Activated T-helper 17 cell treated with anti-CD3 and anti-CD28 coated beads, Interleukin-2, amount 50 U/mL, for 72 hours (primary cell): ENCODE measurements at places on chromosomes 2 and 18.

- ATAC-seq, result no peak
Measured at GRCh38 chr18:26434887-26435286, 113.5 kb downstream of the KCTD1 start.

DNA sequence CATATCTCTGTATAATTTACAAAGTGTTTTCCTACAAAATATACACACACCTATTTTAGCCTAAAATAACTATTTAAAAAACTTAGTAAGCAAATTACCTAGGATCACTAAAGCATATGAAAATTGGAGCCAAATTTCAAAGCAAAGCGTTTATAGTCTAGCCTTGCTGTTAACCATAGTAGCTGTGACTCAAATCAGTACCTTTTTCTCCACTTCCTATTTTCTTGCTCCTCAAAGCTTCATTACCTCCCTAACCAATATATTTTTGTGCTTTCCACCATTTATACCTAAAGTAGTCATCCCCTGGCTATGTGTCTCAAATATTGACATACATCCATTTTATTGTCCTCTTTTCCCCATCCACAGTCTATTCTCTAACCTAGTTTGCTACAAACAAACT lies 73.1 kb downstream of the ERBB4 start:
- no peak for ATAC-seq

DNA sequence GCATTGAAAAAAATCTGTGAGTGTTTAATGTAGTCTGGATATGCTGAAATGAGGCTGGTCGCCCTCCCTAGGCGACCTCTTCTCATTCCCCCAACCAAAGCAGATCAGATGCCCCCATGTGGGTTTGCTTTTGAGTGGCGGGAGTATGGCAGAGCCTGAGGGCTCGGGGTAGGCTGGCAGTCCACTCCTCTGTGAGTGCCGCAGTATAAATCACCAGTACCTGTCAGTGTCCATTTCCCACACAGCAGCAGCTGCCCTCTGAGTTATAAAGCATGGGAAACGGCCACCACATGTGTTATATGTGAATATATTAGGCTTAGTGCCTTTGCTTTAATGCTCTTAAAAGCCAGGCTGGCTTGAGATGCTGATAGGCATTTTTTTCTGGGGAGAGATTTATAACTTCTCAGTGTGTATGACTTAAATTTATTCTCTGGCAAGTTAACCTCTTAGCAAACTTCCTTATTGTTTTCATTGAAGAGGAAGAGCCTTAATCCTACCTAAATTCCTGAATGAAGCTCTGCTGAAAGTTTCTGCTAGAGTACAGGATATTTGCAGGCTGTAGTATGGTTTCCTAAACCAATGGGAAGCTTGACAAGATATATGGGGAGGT lies 3.8 kb downstream of the DCC start:
- ATAC-seq, result no peak

- no peak for ATAC-seq
Measured at GRCh38 chr18:13989199-13989598, 73.9 kb upstream of the MC2R start.

- ATAC-seq, result no peak
Measured at GRCh38 chr2:64780041-64780440, 126.3 kb upstream of the SERTAD2 start.

DNA sequence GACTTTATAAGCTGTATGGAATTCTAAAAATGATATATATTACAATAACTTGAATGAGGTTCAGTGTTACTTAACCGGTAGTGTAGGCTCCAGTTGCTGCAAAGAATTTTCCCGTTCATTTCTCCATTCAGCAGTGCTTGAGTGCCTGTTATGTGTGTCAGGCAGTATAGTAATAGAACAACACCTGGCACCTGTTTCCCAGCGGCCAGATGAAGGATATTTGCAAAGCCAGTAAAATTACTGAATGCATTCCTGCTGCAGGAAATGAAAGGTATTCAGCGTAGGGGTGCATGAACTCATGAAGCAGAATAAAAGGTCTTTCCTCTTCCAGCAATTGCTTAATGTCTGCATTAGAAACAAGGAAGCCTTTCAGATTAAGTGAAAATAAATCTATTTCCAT lies 18.8 kb downstream of the YPEL5 start:
- no peak for ATAC-seq

GRCh38 chr2:10877651-10878111 lies 34.1 kb upstream of the KCNF1 start:
- ATAC-seq, result no peak

GRCh38 chr18:48800466-48800865 lies 150.3 kb downstream of the SMAD7 start:
- no peak for ATAC-seq

DNA sequence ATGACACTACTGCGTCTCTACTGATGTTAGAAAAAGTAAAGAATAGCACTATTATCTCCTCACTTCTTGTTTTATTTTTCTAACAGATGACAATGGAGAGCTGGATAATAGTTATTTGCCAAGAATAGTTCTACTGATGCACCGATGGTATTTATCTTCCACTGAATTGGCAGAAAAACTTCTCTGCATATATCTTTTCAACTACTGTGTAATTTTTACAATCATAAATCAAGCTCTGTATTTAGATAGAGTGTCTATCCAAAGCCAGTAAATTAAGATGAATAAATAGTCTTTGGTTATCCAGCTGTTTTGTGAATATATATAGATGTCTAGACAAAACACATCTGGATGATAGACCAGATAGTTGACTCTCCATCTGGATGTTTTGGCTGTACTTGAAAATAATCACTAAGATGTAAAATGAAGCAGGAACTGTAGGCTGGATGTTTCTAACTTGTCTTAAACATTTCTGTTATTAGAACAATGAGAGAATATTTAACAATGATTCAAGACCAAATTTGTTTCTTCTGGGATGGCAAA lies 40.1 kb downstream of the RASGRP3 start:
- no peak for ATAC-seq

DNA sequence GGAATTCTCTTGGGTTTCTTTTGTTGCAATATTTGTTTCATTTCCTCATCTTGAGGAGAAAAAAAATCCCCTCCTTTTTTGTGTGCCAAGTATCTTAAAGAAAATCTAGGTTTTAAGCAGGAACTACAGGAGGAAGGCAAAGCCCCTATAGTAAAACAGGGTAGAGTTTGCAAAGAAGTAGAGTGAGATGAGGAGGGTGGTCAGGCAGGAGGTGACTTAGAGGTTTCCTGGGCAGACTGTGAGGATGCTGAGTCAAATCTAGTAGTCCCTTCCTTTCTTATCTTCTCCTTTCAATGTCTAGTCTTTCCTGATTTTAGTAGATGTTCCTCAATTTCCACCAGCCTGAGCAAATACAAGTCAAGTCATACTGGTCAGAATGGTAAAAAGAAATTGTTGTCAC lies 222.5 kb downstream of the PMAIP1 start:
- no peak for ATAC-seq

DNA sequence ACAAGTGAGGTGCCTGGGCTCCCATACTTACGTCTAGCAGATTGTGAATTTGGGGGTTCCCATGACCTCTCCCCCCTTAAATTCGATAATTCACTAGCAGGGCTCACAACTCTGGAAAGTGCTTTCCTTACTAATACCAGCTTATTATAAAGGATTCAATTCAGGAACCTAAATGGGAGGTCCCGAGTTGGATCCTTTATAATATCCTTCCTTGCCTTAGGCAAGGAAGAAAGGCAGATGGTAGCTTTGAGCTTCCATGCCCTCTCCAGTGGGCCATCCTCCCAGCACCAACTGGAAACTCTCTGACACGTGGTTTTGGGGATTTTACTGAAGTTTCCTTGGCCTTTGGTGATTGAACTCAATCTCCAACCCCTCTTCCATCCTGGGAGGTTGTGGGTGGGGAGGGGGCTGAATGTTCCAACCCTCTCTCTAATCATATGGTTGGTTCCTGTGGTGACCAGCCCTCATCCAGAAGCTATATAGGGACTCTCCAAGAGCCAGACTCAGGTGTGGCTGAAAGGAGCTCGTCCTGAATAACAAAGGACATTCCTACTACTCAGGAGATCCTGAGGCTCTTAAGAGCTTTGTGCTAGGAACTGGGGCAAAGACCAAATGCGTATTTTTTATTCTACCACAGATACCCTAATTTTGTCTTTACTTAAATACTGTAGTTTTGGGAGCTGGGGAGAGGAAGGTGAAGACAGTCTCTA lies 62.2 kb downstream of the HAUS1 start:
- no peak for ATAC-seq

DNA sequence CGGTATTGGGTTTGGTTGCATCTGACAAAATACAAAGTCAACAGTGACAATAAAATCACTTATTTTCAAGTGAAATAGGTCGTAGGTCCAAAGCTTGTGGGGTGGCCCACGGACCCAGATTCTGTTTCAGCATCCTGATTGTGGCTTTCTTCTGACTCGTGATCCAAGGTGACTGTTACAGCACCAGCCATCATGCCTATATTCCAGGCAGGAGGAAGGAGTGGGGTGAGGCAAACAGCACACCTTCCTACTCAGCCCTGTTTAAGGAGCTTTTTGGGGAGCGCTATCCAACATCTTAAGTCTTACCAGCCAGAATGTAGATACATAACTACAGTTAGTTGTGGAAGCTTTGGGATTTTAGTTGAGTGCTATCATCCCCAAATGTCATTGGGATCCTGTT lies 8.7 kb upstream of the SNORC start:
- ATAC-seq, result no peak
